ENCODE measurements at places on chromosomes 3 and 15.

DNA sequence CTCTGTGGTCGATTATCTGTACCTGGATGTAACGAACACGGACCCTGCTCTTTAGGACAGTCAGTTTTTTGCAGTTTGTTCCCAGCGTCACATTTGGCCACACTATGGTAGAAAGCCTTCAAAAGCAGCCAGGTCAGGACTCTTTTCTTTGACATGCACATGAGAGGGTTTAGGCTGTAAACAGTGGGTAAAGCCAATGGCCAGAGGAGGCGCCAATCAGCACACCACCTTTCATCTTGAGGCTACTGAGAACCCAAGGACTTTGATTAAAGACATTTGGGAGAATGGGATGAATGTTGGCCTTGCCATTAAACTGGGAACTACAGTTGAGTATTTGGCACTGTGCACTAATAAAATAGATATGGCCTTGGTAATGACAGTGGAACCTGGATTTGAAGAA, 225.9 kb downstream of the OXSM start:
- no peak for DNase-seq

DNA sequence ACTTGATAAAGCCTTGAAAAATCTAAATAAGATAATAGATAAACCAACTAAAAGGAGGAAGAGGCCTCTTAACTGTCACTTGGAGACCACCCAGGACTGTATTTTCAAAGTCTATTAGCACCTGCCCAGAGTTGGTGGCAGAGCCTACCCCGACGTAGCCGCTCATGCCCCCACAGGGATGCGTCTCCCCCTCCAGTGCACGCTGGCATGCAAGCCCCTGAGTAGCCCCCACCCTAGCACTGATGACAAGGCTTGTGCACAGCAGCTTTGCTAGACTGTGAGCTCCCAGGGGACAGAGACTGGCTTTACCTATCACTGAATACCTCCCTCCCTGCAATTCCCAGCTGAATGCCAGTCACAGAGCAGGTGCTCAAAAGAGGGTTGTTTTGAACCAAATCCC, 54.1 kb upstream of the HES1 start:
- DNase-seq, result no peak

DNA sequence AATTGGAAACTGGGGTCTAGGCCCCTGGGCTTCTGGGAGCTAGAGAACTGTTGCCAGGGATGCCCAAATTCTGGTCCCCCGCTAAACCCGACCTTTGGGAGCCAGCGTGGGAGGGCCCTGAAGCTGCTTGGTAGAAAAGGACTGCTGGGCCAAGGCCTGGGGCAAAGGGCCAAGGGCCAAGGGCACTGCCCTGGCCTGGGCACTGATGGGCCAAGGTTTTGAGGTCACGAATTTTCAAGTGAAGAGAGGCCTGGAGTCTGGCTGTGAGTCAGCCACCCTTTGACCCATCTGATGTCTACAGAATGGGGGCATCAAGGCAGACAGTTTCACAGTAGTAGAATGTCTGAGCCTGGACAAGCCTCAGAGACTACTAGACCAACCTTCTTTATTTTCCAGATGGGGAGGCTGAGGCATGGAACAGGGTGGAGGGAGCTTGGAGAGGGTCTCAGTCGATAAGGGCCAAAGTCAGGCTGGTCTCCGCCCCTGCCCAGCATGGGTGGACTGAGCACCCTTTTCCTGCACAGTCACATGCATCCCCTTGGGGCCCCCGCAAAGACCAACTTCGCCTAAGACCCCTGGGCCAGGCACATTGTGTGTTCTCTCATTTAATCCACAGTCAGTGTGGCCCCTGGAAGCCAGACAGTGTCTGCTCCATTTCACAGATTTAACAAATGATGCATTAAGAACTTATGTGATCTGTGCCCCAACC, 66.3 kb downstream of the ATP2B2 start:
- DNase-seq, result no peak

GRCh38 chr3:24258727-24259600, 235.7 kb downstream of the THRB start:
- DNase-seq, result no peak

- DNase-seq, result no peak
Measured at GRCh38 chr3:8606701-8607231, 37.8 kb downstream of the SSUH2 start.

DNA sequence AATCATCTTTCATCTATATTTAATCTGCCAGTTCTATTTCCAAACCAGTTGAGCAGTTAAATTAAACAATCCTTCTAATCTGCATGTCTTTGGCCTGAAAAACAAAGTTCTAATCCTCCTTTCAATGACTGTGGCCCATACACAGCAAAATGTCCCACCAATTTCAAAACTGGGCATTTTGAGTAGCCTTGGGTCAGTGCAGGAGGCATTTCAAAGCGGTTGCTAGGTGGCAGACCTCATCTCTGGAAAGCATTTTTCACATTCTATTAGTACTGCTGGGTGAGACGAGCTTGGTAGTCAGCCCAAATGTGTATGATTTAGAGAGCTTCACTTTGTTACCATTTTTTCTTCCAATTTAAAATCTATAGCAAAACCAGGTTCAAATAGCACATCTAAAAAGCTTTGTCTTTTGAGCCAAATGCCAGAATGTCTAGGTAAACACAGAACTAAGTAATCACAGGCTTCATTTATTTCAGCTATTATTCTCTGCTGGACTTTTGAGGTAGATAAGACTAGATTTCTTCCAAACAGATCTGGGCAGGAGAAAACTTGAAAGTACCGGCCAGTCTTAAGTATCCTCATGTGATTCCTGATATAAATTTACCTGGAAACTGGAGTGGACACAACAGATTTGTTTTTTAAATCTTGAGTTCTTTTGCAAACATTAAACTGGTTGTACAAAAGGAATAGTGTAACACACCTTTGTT, 8.9 kb upstream of the ARHGEF26 start:
- no peak for DNase-seq

- no peak for DNase-seq
Measured at GRCh38 chr3:168425936-168426595, 330.3 kb upstream of the GOLIM4 start.

DNA sequence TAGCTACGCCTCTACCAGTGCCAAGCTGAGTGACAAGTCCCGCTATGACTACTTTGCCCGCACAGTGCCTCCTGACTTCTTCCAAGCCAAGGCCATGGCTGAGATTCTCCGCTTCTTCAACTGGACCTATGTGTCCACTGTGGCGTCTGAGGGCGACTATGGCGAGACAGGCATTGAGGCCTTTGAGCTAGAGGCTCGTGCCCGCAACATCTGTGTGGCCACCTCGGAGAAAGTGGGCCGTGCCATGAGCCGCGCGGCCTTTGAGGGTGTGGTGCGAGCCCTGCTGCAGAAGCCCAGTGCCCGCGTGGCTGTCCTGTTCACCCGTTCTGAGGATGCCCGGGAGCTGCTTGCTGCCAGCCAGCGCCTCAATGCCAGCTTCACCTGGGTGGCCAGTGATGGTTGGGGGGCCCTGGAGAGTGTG, 5.7 kb downstream of the GRM2 start:
- DNase-seq, result no peak

DNA sequence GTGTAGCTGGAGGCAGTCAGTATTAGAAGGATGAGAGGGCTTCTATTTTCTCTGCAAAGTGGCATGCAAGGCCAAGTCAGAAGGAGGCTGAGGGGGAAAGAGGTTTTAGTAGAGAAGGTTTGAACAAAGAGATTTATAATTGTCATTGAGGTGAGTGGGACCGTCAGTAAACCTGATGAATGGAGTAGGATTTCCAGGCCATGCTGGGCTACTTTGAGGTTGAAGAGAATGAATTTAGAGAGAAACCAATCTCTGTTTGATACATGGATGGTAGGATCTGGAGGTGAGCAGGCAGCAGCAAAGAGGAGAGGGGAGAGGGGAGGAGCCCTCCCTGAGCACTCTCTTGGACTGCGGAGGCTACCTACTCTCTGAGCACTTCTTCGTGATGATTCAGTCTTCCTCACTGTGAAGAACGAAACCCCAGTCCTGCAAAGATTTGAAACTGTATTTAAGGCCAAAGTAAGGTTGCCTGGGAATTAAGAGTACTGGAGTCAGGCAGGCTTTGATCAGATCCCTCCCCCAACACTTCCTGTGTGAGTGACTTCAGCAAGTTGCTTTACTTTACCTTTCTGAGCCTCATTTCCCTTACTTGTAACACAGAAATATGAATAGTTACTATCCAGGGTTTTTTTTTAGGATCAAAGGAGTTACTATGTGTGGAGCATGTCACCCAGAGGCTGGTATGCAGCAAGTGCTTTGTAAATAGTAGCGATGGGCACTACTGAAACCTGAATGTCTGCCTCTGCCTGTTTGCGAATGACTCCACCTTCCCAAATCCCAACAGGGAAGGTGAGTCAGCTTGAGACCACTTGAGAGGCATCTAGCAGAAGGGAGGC, 75.8 kb downstream of the RPL39L start:
- no peak for DNase-seq

DNA sequence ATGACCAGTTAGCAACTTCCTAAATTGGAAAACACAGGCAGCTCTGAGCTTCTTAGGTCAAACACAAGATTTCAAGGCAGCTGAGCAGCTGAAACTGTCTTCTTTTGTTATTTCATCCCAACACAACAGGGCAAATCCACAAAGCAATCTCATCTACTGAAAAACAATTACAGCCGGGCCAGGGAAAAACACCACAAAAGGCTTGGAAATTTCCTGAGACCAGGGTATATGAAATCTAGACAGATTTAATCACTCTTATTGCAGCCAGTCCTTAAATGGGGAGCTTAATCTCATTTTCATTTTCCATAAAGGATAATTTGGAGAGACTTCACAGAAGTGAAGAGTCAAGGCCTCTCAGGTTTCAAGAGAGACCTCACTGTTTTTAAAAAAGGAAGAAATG, 181.8 kb downstream of the SSR3 start:
- DNase-seq, result no peak

GRCh38 chr3:64647825-64648224, 40.0 kb downstream of the ADAMTS9 start:
- no peak for DNase-seq

- DNase-seq, result no peak
Measured at GRCh38 chr3:143643905-143644304, 204.4 kb downstream of the SLC9A9 start.

DNA sequence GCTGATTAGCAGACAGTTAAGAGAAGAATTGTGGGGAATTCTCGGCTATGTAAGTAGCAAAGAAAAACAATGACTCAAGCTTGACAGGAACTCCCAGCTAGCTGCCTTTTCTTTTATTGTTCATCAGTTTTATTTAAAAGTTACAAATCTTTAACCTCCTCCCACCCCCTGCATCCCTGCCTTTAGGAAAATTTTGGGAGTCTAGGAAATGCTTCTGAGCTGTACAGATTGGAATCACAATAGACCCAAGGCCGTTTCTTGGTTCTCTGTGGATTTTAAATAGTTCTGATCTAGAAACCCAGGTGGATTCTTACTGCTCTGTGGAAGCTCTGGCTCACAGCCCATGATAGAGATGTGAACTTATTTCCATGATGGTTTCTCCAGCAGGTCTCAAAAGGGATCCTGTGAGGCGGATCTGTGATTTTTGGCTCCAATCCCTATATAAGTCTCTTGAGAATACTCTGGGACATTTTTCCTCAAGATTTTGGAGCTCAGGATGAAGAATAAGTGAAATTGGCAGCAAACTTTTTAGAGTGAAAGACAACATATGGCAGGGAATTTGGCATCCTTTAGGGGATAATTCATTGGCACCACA, 312.3 kb downstream of the EPHA3 start:
- no peak for DNase-seq

- DNase-seq, result no peak
Measured at GRCh38 chr3:14137445-14137844, 12.6 kb downstream of the TMEM43 start.

- DNase-seq, result no peak
Measured at GRCh38 chr3:11668243-11669235, 24.8 kb upstream of the VGLL4 start.

DNA sequence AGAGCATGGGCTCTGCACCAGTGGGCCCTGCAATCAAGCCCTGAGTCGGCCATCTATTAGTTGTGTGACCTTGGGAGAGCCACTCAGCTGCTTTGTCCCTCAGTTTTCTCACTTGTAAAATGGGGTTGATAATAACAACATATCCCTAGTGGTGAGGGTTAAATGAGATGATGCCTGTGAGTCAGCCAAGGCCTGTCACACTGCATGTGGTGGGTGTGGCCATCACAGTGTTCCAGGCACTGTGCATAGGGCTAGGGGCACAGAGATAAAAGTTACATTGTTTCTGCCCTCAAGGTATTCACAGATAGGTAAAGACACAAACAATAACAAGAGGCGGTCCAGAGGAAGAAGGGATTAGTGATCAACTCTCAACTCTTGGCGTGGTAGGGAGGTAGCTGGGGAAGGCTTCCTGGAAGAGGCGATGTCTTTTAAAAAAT, 19.5 kb downstream of the SMAD6 start:
- DNase-seq, result no peak

- DNase-seq, result peak; percentile 48
Measured at GRCh38 chr15:62068071-62068809, 1.5 kb downstream of the C2CD4A start.

DNA sequence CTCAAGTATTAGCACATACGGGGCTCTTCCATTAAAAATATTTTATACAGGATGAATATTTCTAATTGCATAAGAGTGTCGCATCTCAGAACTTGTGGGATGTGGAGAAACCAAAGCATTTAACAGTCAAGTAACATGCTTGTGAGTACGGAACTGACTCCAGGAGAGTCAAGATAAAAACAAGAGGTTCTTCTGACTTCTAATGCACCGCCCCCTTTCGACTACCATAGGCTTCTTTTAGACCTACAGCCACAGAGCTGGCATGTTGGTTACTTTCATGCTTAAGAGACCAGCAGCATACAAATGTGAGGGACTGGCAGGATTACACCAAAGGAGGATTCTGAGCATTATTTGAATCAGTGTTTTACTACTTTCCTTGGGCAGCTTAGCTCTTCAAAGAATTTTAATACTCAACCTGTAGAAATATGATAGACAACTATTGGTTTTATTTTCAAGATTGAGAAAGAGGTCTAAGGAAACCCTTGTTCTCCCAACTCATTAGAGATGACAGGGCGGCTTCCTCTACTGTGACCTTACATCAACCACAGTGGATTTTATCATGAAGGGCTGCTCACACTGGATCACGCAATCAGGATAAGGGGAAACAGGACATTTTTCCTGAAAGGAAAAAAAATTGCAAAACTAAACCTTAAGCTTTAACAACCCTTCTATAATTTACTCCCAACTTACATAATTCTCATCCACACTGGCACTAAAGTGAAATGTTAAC, 14.0 kb downstream of the ETV5 start:
- no peak for DNase-seq

DNA sequence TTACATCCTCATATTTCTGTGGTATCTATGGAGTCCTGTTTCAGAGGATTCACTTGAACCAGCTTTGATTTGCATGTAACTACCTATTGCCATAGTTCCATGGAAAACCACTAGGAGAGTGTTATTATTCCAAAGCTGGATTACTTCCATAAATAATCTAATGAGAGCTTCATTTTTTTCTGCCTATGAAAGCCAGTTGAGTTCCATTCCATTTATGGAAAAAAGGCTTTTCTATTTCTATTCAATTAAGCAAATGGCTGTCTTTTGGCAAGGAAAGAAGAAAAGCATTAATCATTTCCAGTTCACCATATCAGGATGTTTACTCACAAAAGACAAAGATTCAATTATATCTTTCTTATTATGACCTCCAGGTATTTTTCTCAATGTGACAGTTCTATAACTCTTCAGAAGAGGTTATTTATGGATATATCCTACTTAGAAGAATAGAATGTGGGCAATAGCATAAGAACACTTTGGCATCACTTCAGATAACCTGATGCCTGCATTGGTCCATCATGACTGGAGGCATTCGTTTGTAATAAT, 259.9 kb upstream of the ZPLD1 start:
- DNase-seq, result no peak
